ENCODE measurements at places on chromosomes 5 and 9.

- H3K27me3 ChIP-seq: no peaks in the 10 kb centered on the region
- no peak for DNase-seq
- H3K4me1 ChIP-seq: no peaks in the 10 kb centered on the region
- H3K27ac ChIP-seq: no peak overlapping the region
- no peak overlapping the region for H3K4me3 ChIP-seq
Observed at GRCh38 chr9:137006116-137007003, 10.0 kb upstream of the CLIC3 start.

GRCh38 chr5:10635867-10636350 is 72.0 kb downstream of the ANKRD33B start:
- no peak overlapping the region for H3K27ac ChIP-seq
- no peak for DNase-seq
- H3K4me1 ChIP-seq: peaks cover 5% of the 10 kb centered on the region

GRCh38 chr5:173953528-173954090 is 35.4 kb upstream of the C5orf47 start:
- H3K4me1 ChIP-seq: no peaks in the 10 kb centered on the region
- no peak overlapping the region for H3K4me3 ChIP-seq
- H3K27ac ChIP-seq: no peak overlapping the region
- H3K27me3 ChIP-seq: no peaks in the 10 kb centered on the region

DNA sequence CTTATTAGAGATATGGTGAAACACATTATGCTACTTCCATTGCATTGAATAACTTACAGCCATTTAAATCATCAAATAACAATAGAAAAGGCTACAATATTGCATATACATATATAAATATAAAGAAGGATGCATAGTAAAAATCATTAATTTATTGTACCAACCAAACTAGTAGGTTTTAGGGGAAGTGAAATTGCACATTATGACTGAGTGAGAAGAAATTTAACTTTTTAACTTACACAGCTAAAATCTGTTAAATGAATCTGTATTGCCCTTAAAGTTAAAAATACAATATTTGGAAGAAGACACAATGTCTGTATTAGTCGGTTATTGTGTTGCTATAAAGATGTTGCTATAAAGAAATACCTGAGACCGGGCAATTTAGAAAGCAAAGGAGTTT is 2073.7 kb upstream of the ACO1 start:
- no peak overlapping the region for H3K27ac ChIP-seq
- peaks cover 2% of the 10 kb centered on the region for H3K4me1 ChIP-seq
- no peaks in the 10 kb centered on the region for H3K27me3 ChIP-seq
- no peak overlapping the region for H3K4me3 ChIP-seq
- DNase-seq: no peak
- no peaks in the 10 kb centered on the region for H3K36me3 ChIP-seq

DNA sequence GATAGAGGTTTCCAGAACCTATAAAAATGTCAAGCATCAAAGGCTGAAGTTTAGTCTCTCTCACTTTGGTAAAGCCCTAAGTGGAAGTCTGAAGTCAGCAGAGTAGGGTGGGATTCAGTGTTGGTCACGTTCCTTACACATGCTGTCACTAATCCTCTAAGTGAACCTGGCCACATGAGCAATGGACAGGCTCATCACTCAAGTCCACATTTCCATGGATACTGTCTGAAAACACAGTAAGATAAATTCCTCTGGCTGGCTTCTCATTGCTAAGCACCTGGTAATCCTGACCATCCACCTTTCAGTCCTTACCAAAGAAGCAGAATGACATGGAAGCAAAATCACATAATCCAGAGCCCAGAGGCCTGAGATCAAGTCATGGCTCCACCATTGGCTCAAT is 43.8 kb downstream of the GNA14 start:
- peaks cover 21% of the 10 kb centered on the region for H3K4me1 ChIP-seq
- H3K27me3 ChIP-seq: no peaks in the 10 kb centered on the region
- no peak overlapping the region for H3K27ac ChIP-seq
- no peaks in the 10 kb centered on the region for H3K36me3 ChIP-seq
- no peak for DNase-seq

- DNase-seq: no peak
- H3K4me1 ChIP-seq: peaks cover 8% of the 10 kb centered on the region
- H3K27me3 ChIP-seq: no peaks in the 10 kb centered on the region
- H3K27ac ChIP-seq: no peak overlapping the region
- H3K4me3 ChIP-seq: no peak overlapping the region
Observed at GRCh38 chr5:143707806-143708205, 104.2 kb upstream of the HMHB1 start.

DNA sequence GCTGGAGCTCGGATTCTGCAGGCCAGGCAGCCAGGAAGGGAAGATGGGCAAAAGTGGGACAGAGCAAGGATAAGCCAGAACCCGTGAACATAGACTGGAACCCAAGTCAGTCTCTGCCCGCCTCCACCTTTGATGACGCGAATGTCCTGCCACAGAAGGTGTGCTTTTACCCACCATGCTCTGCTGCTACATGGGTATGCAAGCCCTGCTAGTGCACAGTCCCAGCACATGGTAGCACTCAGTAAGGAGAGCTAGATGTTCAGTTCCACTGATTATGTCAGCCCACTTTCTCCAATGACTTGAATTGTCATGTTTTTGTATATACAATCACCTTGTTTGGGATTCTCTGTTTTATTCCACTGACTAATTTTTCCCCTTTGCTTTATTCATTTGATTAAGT is 11.4 kb upstream of the CD72 start:
- H3K27me3 ChIP-seq: no peaks in the 10 kb centered on the region
- H3K27ac ChIP-seq: no peak overlapping the region
- DNase-seq: no peak
- peaks cover under 1% of the 10 kb centered on the region for H3K4me1 ChIP-seq
- H3K36me3 ChIP-seq: no peaks in the 10 kb centered on the region

DNA sequence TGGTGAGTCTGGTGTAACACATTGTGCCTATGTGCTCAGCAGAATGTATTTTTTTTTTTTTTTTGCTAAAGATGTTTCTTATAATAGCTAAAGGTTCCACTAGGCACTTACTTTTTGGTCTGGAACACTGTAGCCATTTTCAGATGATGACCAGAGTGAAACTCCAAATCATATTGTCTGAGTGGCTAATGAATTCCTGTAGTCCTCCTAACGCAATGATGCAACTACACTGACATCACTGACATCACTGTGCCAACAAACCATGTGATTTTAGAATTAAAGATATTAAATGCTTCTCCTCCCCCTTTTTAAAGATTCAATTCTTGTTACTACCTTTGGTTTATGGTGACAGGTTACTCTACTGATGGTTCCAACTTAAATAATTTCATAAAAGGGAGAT is 28.8 kb downstream of the JAKMIP2 start:
- H3K27me3 ChIP-seq: no peaks in the 10 kb centered on the region
- no peak overlapping the region for H3K27ac ChIP-seq
- no peaks in the 10 kb centered on the region for H3K36me3 ChIP-seq
- H3K4me1 ChIP-seq: peaks cover 18% of the 10 kb centered on the region
- DNase-seq: no peak

DNA sequence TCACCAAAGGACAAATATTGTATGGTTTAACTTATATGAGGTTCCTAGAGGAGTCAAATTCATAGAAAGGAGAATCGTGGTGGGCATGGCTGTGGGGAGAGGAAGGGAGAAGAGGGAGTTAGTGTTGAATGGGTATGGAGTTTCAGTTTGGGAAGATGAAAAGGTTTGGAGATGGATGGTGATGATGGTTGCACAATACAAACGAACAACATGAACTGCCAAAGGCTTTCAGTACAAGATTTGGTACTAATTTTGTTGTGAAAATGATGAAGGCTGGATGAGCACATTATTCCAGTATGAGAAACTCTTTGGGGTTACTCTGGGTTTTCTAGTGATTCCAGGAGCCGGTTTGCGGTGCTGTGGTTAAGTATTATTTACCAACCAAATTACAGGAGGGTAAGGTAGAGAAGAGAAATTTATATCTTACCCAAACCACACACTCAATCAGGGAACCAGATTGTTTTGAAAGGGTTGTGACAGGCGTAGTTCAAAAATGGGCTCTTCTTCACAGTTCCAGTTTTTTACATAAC is 112.0 kb upstream of the TBC1D2 start:
- no peak overlapping the region for H3K27ac ChIP-seq
- no peak for DNase-seq
- H3K4me1 ChIP-seq: peaks cover 3% of the 10 kb centered on the region
- no peaks in the 10 kb centered on the region for H3K36me3 ChIP-seq
- H3K27me3 ChIP-seq: peaks cover 2% of the 10 kb centered on the region

DNA sequence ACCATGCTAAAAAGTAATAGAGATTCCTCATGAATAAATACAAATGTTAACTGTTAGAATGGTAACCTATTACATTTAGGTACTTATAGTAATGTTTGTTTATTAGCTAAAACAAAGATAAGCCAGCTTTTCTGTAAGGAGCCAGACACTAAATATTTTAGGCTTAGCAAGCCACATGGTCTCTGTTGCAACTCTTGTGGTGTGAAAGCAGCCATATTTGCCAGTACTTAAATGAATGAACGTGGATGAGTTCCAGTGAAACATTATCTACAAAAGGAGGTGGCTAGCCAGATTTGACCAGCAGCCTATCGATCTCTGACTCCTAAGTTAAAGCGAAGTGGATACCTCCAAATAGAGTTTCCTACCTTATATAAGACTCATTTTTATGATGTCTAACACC is 331.6 kb downstream of the CDH12 start:
- no peak overlapping the region for H3K27ac ChIP-seq
- no peak for DNase-seq
- H3K36me3 ChIP-seq: no peaks in the 10 kb centered on the region
- no peak overlapping the region for H3K4me3 ChIP-seq

DNA sequence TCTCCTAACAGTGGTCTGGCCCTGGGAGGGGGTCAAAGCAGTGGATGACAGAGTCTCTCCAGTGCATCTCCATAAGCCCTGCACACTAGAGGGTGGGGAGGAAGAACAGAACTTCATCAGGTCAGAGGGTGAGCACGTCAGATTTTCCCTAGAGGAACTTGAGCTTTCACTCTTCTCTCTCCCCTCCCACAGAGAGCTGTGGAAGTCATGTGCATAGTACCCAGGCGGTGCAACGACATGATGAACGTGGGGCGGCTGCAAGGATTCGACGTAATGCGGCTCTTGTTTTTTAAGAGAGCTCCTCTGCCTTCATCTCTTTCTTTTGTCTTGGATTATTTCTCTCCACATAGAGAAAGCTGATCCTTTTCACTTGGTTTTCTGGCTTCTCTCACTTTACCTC is 100.2 kb upstream of the OTULINL start:
- peaks cover 61% of the 10 kb centered on the region for H3K36me3 ChIP-seq
- no peaks in the 10 kb centered on the region for H3K27me3 ChIP-seq
- H3K27ac ChIP-seq: no peak overlapping the region
- no peak overlapping the region for H3K4me3 ChIP-seq

- H3K4me1 ChIP-seq: peaks cover 23% of the 10 kb centered on the region
- no peaks in the 10 kb centered on the region for H3K36me3 ChIP-seq
- no peaks in the 10 kb centered on the region for H3K27me3 ChIP-seq
- no peak for DNase-seq
Observed at GRCh38 chr5:143245929-143246561, 157.4 kb downstream of the NR3C1 start.

DNA sequence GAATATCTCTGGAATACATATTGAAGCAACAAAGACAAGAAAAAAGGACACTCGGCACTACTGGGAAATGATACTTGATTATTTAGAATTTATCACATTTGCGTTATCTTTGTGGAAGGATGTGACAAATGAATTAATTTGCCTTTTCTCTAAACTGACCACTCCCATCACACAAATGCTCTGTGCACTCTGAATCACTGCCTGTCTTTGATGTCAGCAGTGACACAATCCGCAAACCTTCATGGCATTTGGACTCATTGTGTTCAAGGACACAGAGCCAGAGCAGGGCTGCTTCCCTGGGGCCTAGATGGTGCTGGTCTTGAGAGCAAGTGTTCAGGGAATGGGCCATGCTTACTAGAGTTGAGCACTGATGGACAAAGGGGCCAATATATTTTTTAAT is 4.9 kb upstream of the KIF4B start:
- H3K27me3 ChIP-seq: no peaks in the 10 kb centered on the region
- no peak overlapping the region for H3K27ac ChIP-seq
- H3K36me3 ChIP-seq: no peaks in the 10 kb centered on the region
- no peak for DNase-seq
- H3K4me1 ChIP-seq: peaks cover 4% of the 10 kb centered on the region

DNA sequence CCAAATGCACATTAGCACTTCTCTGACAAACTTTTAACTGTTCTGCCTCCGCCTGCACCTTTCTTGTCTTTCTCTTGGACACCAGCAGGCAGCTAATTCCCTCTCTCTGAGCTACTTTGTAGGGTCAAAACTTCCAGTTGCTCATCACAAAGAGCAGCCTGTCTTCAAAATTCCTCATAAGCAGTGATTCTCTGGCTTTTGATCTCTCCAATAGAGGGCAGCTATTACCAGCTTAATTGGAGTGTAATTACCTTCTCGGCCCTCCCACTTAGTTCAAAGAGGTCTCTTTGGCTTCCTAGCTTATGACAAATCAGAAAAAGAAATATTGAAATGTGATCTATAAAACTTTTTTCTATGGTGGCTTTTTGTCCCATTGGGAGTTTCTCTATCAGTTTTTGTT is 43.6 kb upstream of the RAD23B start:
- DNase-seq: no peak
- H3K4me1 ChIP-seq: peaks cover 37% of the 10 kb centered on the region
- H3K27me3 ChIP-seq: no peaks in the 10 kb centered on the region
- no peak overlapping the region for H3K27ac ChIP-seq
- H3K36me3 ChIP-seq: no peaks in the 10 kb centered on the region

DNA sequence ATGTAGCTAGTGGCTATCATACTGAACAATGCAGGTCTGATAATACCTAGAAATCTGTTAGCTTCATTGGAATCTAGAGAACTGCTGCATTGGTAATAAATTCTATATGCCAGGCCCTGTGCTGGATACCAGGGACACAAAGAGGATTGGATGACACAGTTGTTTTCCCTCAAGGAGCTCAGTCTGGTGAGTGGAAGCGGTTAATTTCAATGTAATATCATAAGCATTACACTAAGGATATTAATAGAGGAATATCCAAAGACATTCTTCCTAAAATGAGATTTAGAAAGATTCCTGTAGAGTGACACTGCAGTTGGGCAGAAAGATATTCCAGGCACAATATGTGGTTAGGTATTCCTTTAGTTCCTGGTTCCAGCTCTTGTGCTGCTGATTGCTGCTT is 5.9 kb downstream of the CMYA5 start:
- H3K27me3 ChIP-seq: no peaks in the 10 kb centered on the region
- H3K4me3 ChIP-seq: no peak overlapping the region

- H3K4me1 ChIP-seq: peaks cover 11% of the 10 kb centered on the region
- H3K27ac ChIP-seq: no peak overlapping the region
- no peak for DNase-seq
- H3K4me3 ChIP-seq: no peak overlapping the region
- H3K36me3 ChIP-seq: no peaks in the 10 kb centered on the region
Observed at GRCh38 chr5:51684794-51685355, 301.6 kb downstream of the ISL1 start.

- H3K27me3 ChIP-seq: no peaks in the 10 kb centered on the region
- DNase-seq: no peak
- H3K36me3 ChIP-seq: no peaks in the 10 kb centered on the region
- no peak overlapping the region for H3K4me3 ChIP-seq
Observed at GRCh38 chr9:89444274-89444673, 53.6 kb downstream of the SEMA4D start.

DNA sequence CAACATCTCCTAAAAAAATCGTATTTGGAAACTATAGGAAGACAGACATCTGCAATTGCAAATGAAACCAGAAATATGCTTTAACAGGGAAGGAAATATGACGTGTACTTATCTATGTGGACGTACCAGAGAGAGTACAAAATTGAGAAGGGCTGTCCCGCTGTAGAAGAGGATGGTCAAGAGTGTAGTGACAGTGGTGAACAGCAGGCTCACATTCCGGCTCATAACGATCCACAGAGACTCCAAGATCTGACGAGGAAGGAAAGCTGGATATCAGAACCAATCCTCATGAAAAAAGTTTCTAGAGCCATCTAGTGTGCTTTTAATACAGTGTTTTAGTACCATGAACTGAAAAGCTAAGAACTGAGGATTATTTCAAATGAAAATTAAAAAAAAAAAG is 37.1 kb upstream of the CTNNAL1 start:
- no peak overlapping the region for H3K27ac ChIP-seq
- H3K4me1 ChIP-seq: no peaks in the 10 kb centered on the region
- H3K4me3 ChIP-seq: no peak overlapping the region
- H3K36me3 ChIP-seq: peaks cover 58% of the 10 kb centered on the region
- no peak for DNase-seq
